ENCODE measurements at places on chromosomes 5 and 9.
A peak's percentile ranks its signal among the peaks of the same experiment; 100 is the strongest.

DNA sequence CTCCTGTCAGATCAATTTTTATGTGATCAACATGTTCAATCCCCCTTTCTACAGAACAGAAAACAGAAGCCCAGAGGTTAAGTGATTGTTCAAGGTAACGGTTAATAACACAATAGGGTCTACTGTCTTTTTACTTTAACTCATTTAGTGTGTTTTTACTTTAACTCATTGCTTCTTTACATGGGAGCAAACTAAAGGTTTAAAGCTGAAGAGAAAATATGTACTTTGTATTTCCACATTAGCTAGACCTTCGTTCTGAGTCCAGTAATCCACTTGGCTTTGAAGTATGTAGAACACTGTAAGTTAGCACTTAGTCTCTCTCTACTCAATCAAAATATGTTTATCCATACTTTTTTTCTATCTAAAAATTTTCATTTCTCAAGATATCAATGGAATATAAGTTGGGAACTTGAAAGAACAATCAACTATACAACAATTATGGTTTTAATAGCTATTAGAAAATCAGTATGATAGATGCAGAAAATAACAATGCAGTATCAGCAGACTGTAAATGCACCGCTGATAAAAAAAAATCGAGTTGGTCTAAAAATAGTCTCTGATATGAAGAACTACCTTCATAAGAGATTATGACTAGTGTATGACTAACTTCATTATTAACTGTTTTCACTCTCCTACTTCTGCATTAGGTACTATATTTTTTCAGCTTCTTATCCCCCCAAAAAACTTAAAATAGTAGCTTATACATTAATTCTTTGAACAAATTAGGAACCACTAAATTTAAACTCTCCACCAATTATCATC lies 20.6 kb downstream of the PGGT1B start:
- no peak for DNase-seq

DNA sequence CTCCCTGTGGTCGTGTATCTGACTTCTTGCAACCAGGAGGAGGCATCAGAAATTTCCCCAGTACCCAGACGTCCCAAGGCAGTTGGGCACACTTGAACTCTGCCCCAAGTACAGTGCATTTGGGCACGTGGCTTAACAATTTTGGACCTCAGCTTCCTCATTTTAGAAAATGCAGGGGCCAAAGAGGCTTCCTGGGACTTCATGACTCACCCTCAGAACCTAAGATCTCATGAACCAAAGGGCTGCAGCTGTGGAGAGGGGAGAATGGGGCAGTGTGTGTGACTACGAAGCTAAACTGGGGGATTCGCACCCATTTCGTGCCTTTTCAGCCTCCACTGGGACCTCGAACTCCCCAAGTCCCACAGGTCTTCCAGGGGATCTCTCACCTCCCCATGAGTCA lies 59.2 kb downstream of the SYK start:
- no peak for DNase-seq

DNA sequence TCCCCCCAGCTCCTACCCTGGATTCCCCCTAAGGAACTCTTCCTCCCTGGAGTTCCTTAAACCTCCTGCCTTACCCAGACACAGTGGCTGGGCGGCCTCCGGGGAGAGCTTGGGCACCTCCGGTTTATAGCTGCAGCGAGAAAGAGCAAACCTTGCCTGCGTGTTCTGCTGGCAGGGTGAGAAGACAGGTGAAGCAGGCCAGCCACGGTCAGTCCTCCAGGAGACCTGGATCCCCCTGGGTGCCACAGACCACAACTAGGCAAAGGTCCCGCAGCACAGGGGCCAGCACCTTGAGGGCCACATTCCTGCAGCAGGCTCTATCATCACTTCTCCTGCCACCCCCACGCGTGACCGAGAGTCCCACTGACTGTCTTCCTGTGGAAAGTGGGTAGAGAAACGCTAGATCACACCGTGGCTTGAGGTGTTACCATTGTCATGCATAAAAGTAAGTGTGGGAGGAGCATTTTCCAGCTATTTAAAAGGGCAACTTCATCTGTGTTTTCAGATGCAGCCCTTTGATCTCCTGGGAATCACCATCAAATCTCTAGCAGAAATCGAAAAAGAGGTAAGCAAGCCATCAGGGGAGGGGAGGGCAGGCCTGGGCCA lies 130.2 kb upstream of the LMX1B start:
- no peak for DNase-seq

DNA sequence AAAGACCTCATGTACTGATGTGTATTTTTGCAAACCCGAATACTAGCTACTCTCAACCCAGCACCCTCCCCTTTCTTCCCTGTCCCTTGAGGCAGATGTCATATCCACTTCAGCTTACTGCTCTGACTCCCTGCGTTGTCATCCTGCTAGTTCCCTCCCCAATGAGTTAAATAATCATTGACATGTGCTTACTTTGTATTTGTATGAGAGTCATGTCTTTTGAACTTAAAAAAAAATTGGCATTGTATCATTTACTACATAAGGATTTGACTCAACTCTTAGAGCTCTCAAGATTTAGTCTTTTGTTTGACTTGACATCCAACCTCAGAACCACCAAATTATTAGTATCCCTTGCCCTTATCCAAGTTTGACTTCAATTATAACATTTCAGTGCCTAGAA lies 219.7 kb upstream of the TUT7 start:
- DNase-seq, result no peak

- DNase-seq, result peak; percentile 62
These were observed 130.9 kb upstream of the SLC30A5 start for GRCh38 chr5:68962757-68963484.

All from aorta (tissue), 5 donors.